Large intestine (tissue), 12 donors: ENCODE measurements at places on chromosomes 7 and 10. TPM values are rescaled to one million over a fixed set of nuclear protein-coding genes. Genes with fewer than 3 reads are reported as not detected.

MSS51 gene
- 3.6 TPM for polyA plus RNA-seq

GRCh38 chr10:61356354-61356753 is 96.8 kb downstream of the TMEM26 start:
- no peaks in the 10 kb centered on the region for H3K36me3 ChIP-seq
- H3K4me3 ChIP-seq = no peak overlapping the region
- no peaks in the 10 kb centered on the region for H3K27me3 ChIP-seq
- no peaks in the 10 kb centered on the region for H3K4me1 ChIP-seq

DNA sequence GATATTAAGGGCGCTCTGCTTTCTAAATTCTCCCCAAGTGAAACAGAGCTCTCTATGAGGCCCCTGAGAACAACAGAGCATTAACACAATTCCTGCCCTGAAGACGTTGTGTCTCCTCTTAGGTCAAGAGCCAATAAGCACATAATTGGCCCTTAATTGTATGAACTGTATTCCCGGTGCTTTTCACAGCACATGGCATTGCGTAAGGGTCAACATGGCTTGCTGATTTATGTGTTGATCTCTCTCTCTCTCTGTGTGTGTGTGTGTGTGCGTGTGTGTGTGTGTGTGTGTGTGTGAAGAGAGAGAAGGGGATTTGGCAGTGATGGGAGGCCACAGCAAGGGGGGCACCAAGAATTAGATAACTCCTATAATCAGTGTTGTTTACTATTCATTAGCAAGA is 40.5 kb downstream of the LYZL1 start:
- H3K27ac ChIP-seq = no peak overlapping the region
- no peak overlapping the region for H3K4me3 ChIP-seq
- no peaks in the 10 kb centered on the region for H3K27me3 ChIP-seq

ZNF518A gene
- polyA plus RNA-seq = 35.5 TPM
